ENCODE measurements at places on chromosomes 1 and 21. TPM values are rescaled to one million over a fixed set of nuclear protein-coding genes. Genes with fewer than 3 reads are reported as not detected.
A peak's percentile ranks its signal among the peaks of the same experiment; 100 is the strongest.

- no peak for DNase-seq
Measured at GRCh38 chr1:212621043-212621948, 12.7 kb downstream of the ATF3 start.

GRCh38 chr1:75707191-75707590 is 17.3 kb upstream of the ACADM start:
- DNase-seq: no peak

- no peak for DNase-seq
Measured at GRCh38 chr1:206498685-206499084, 8.6 kb upstream of the RASSF5 start.

DNA sequence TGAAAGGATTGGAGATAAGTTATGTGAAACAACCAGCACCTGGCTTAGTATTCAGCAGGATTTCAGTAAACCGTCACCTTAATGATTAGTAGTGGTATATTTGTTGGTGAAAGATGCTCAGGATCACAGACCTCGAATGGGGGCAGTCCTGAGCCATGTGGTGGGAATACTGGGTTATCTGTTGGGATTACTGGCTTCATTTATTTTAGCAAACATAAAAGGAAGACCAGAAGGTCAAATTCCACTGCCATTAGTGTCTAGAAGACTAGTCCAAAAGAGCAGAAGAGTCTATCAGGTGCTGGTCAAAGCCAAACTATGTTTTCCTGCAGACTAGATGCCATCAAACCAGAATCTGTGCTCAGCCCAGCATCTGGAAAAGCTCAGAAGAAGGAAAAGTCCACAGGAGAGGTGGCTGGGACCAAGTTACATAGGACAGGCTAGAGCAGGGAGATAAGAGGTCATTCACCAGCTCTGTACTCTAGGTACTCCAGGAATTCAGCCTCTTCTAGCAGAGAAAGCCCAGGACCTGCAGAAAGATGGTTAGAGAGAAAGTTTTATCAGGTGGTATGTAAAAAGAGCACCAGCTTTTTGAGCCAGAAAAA is 343.4 kb downstream of the PLPP3 start:
- no peak for DNase-seq

DNA sequence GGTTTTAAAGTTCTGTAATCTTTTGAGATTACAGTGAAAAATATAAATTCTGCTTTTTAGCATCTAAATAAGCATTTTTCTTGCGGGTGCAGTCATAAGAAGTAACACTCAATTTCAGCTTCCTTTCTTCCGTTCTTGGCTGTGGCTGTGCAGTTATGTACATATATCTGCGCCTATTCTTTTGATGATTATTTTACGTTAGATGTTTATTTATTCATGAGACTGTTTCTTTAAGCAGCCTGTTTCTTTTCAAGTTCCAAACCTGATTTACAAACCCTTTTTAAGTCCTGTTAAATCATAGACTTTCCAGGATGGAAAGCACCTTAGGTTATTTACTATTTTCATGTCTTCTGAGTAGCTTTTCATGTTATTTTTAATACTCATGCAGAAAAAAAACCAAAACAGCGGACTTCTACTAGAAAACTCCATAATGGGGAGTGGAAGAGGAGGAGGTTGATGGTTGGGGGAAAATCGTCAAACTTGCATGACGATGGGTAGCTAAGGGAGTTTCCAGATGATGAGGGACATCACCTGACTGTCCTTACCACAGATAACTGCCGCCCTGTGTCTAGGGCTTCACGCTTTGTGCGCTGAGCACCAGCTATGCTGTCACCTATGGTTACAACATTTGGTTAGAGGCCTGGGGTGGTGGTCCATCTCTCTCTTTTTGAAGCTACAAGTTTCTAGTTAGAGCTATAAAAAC is 2.6 kb downstream of the PRDM2 start:
- DNase-seq: peak; percentile 81

DNA sequence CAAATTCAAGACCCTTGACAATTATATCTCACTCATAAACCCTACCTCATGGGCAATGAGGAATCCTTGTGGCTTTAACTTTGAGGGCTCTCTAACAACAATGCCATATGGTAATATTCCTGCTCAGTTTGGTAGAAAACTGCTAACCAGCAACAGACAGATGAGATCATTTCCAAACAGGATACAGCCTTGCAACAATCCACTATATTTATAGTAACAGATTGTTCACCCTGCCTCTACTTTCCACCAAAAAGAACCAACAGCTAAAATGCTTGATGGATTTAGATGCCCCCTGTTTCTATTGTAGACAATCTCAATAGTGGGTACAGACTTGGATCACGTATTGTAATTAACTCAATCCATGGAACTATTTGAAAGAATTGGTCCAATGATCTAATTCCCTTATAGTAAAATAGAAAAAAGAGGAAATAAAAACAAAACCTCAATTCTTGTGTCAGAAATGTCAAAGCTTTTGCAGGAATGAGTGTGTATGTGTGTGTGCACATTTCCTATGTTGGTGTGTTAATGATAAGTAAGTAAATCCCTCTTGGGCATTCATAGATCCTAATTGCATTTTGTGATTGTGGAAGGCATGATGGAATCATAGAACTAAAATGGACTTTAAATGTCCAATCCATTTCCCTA is 100.0 kb upstream of the EDEM3 start:
- DNase-seq: no peak

- no peak for DNase-seq
Measured at GRCh38 chr1:109733236-109733870, 7.5 kb downstream of the GSTM3 start.

GRCh38 chr1:243977094-243977493 is 74.0 kb upstream of the ZBTB18 start:
- no peak for DNase-seq

- no peak for DNase-seq
Measured at GRCh38 chr1:145985502-145986439, 10.6 kb downstream of the TXNIP start.

- no peak for DNase-seq
Measured at GRCh38 chr1:45456531-45456930, 34.4 kb downstream of the TESK2 start.

DNA sequence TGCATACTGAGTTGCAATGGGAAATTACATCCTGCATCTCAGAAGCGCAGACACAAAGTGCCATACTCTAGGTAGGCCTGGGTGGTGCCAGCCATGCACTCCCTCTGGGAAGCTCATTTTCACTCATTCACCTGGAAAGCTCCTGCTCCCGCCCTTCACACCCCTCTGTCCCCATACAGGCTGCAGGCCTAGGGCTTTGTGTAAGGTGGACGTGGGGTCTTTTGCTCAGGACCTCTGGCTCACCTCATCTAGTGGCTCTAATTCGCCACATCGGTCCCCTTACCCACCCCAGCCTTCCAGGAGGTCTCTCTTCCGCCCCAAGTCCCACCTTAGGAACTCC is 751 bp downstream of the MRPS15 start:
- DNase-seq: no peak

GRCh38 chr1:27299385-27300271 is 22.3 kb upstream of the TMEM222 start:
- no peak for DNase-seq

DNA sequence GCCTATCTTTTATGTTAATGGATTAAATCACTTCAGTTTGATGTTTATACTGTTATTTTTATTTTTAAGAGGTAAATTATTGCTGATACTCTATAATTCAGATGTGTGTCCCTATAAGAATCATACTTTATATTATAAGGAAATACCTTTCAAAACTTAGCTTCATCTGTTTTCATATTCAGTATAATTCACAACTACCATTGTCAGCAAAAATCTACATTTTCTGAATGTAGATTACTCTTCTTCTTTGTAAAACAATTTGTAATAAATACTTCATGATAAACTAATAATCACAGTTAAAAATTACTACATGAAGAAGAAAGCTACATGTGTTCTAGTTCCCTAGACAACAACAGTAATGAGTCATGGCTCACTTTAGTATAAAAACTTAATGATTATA is 115.4 kb upstream of the SERTAD4 start:
- DNase-seq: no peak

DNA sequence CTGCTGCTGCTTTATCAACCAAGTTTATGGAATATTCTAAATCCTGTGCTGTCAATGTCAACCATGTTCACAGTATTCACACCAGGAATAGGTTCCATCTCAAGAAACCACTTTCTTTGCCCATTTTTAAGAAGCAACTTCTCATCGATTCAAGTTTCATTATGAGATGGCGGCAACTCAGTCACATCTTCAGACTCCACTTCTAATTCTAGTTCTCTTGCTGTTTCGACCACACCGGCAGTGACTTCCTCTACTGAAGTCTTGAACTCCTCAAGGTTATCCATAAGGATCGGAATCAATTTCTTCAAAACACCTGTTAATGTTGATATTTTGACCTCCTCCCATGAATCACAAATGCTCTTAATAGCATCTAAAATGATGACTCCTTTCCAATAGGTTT is 39.7 kb upstream of the IFNLR1 start:
- DNase-seq: peak; percentile 27

DNA sequence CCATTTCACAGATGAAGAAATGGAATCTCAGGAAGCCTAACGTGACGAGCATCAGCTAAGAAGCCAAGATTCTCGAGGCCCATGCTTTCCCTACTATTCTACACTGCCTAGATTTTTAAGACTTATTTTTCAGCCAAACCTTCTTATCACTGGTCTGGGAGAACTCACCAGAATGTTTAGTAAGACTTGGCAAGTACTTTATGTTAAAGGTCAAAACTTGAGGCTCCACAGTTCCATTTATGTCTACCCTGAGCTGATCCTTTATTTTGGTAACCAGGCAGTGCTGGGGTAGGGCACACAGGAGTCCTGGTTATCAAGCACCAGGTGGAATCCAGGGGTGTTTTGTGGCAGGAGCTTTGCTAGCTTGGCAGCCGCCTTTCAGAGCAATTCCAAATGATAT is 16.8 kb downstream of the PLXNA2 start:
- DNase-seq: no peak

GRCh38 chr1:52436817-52437216 is 32.4 kb downstream of the PRPF38A start:
- DNase-seq: no peak

- DNase-seq: no peak
Measured at GRCh38 chr1:103125219-103125618, 16.9 kb upstream of the COL11A1 start.

- no peak for DNase-seq
Measured at GRCh38 chr1:26009796-26010447, 11.7 kb upstream of the EXTL1 start.

DNA sequence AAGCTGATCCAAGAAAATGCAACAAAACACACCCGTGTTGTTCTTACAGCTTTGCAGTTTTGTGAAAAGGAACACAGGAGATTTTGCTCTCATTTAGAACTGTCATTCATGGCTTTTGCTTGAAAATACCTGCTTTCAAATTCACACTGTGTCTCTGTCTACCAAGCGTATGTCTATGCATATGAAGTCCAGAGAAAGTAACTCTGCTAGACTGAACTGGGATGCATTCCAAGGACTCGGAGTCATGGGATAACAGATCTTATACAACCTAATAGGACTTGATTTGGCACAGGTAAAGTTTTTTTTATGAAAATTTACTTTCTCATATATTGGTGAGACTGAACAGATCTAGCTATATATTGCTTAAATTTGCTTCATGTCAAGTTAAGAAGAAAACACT is 102.4 kb downstream of the PTGER3 start:
- DNase-seq: no peak

DNA sequence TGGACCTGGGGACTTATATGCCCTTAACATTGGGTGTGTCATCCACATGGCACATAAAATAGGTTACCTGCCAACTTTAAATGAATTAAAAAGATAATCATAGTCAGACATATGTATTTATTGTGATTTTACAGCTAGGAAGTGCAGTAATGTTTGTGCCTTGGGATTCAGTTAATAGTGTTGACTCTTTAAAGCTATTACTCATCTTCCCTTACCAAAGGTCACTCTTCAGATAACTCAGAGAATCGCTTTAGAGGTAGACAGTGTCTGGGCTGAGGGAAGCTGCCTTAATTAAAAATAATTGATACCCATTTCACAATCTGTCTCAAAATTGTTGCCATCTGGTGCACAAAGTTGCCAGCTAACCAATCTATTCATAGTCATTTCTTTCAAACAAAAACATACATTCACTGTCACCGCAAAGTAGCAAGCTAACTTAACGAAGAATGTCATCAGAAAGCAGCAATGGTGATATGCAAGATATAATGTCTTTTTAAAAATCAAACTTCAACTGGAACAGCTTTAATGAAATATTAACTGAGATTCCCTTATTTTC is 3.0 kb upstream of the KRTAP15-1 start:
- no peak for DNase-seq

- no peak for DNase-seq
Measured at GRCh38 chr1:160755461-160755860, 16.4 kb downstream of the SLAMF7 start.

Gene AQP10
- total RNA-seq: not detected

Gene ZYG11A
- 0.24 TPM for total RNA-seq

Gene AMY1A
- total RNA-seq: not detected

Gene NPHS2
- total RNA-seq: not detected

Gene LCE2A
- total RNA-seq: not detected

Gene SPATA6
- 1.8 TPM for total RNA-seq

Gene SPRR1B
- total RNA-seq: not detected

Gene RGS13
- total RNA-seq: not detected

Gene CTSS
- 45.5 TPM for total RNA-seq

Gene EDN2
- not detected for total RNA-seq

Gene OR2AK2
- not detected for total RNA-seq

Gene LCA5L
- total RNA-seq: 0.22 TPM

Gene OR2L3
- not detected for total RNA-seq

Gene RGSL1
- total RNA-seq: not detected
